ENCODE measurements at places on chromosomes 11 and 22.

GRCh38 chr11:6629892-6630631, 10.8 kb upstream of the TPP1 start:
- no peak for DNase-seq

DNA sequence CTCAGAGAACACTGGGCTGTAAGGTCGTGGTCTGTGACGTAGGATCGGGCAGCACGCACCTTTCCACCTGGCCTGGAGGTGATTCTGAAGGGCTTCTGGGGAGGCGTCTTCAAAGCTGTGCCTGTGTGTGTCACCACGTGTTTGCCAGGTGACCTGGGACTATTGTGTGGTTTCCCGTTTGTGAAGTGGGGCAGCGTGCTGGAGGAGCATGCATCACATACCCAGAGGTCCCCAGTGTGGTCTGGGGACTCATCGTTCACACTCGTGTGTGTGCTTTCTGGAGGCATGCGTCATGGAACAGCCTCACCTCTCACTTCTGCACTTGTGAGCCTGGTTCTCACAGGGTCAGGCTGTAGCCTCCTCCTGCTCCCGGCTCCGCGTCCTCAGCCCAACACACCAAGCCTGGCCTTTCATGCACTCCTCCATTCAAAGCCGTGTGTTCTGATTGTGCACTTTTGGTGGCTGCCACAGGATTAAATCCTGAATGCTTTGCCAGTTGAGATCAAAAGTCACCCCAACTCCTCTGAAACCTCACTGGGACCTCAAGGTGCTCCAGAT, 106.3 kb downstream of the KCNQ1OT1 start:
- DNase-seq = no peak

DNA sequence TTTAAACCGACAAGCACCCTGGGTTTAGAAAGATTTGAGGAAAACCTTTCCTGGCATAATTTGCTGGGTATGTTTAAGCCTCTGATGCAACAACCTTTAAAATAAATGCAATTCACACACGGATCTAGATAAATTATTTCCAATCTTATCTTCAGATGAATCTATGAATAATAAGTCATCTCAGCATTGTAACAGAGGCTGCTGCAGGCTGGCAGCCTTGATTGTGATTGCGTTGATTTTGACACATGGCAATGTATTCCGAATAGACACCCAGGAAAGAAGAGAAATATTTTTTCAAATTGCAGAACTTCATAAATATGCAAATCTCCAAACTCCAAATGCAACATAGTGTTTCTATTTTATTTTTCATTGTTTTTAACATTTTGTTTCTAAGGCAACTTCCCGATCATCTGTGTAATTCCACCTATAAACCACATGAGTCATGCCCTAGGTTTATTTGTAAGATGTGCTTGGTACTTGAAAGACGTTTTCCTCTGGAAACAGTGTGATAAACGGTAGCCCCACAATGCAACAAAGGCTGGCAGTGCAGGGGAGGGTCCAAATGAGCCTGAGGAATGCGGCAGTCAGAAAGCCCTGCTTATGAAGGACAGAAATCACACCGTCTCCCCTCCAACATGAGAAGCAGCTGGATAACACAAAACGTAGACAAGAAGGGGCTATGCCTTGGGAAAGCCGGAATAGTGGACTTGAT, 359.0 kb downstream of the BRD1 start:
- no peak for DNase-seq

DNA sequence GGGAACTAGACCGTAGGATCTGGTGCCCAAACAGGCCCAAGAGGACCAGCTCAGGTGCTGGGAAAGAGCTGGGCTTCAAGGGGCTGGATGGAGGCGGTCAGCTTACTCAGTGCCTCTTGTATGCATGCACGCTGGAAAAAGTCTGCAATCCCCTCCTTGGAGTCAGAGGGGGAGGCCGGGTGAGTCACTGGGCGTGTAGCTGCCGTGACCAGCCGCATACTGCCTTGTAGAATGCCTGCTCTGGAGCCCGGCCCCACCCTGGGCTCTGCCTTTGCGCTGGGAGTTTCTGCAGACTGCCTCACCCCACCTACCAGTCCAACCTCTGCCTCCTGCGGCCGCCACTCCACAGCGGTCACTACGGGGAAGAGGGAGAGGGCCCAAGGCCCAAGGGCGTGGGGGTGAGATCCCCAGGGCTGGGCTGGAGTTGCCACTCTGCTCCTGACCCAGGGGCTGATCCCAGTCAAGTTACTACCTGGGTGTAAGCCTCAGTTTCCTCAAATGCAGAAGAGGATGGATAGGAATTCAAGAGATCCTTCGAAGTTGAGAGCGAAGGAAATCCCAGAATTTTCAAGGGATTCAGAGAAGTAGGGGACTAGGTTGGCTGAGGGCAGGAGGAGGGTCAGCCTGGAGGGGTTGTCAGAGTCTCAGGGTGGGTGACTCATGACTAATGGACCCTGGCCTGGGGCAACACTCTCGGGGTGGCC, 4.2 kb downstream of the MRGPRF start:
- no peak for DNase-seq

- DNase-seq = peak; percentile 66
Measured at GRCh38 chr11:116835791-116836631, 1.4 kb downstream of the APOA1 start.

- DNase-seq = no peak
Measured at GRCh38 chr11:85123752-85124231, 503.4 kb downstream of the DLG2 start.

Data from progenitor cell of endocrine pancreas (in vitro differentiated cells).